Neural crest cell (in vitro differentiated cells): ENCODE measurements at places on chromosomes 12 and 14. TPM values are rescaled to one million over a fixed set of nuclear protein-coding genes. Genes with fewer than 3 reads are reported as not detected.

The CIROP gene
- total RNA-seq: not detected in 2 replicates

The SLC7A7 gene
- 0.54 and 0.64 TPM in 2 replicates for total RNA-seq

The BICDL1 gene
- 5.2 and 6.3 TPM in 2 replicates for total RNA-seq

The OTX2 gene
- 0.77 and 0.84 TPM in 2 replicates for total RNA-seq

The ANKRD33 gene
- not detected in 2 replicates for total RNA-seq

The LTB4R gene
- total RNA-seq: 4.7 and 5.3 TPM in 2 replicates

The PDZRN4 gene
- 1.8 and 2.5 TPM in 2 replicates for total RNA-seq

The POP5 gene
- 49.7 and 55.8 TPM in 2 replicates for total RNA-seq

The FAM186B gene
- total RNA-seq: 0.28 TPM in 1 of 2 replicates, not detected in the other

The C12orf54 gene
- not detected in 2 replicates for total RNA-seq

The USP44 gene
- 15.5 and 20.0 TPM in 2 replicates for total RNA-seq

The NDRG2 gene
- total RNA-seq: 13.7 and 17.4 TPM in 2 replicates

The CLEC4A gene
- not detected in 2 replicates for total RNA-seq

The TSHR gene
- total RNA-seq: not detected in 2 replicates

- no peaks in the 10 kb centered on the region for H3K27me3 ChIP-seq
- no peak overlapping the region for H3K4me3 ChIP-seq
- no peaks in the 10 kb centered on the region for H3K36me3 ChIP-seq
- peaks cover 7% of the 10 kb centered on the region for H3K4me1 ChIP-seq
Measured at GRCh38 chr12:88726806-88727720, 146.8 kb upstream of the KITLG start.

DNA sequence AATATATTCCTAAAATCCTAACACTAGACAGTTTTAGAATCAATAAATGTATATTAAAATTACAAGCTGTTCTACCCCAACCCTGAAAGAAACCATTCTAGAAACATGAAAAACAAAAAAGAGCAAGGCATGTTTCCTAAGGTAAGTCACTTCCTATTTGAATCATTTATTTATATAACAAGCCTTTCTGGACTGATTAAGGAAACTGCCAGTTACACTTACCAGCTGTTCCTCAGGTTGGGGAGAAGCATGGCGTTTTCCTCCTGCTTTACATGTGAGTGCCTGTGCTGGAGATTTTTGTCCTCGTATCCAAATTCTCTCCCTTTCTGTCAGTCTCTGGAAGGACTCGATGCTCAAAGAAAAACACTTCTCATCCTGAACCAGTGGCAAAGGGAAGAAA lies 183.3 kb downstream of the EFCAB11 start:
- H3K27me3 ChIP-seq: peaks cover 10% of the 10 kb centered on the region
- DNase-seq: no peak
- no peaks in the 10 kb centered on the region for H3K36me3 ChIP-seq
- peaks cover 15% of the 10 kb centered on the region for H3K4me1 ChIP-seq

DNA sequence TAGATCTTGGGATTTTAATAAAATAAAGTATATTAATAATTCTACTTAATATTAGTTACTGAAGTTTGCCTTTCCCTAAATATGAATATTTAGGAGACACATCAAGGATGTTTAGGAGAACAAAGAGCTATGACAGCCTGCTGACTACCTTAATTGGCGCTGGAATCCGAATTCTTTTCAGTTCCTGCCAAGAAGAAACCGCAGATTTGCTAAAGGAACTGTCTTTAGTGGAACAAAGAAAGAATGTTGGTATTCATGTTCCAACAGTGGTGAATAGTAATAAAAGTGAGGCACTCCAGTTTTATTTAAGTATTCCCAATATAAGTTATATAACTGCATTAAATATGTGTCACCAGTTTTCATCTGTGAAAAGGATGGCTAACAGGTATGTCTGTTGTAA lies 54.5 kb downstream of the MIS18BP1 start:
- H3K4me1 ChIP-seq: no peaks in the 10 kb centered on the region
- no peak overlapping the region for H3K4me3 ChIP-seq
- no peaks in the 10 kb centered on the region for H3K27me3 ChIP-seq
- H3K27ac ChIP-seq: no peak overlapping the region
- H3K36me3 ChIP-seq: peaks cover 9% of the 10 kb centered on the region

- peak overlapping the region; percentile 80 for H3K4me3 ChIP-seq
- H3K27ac ChIP-seq: no peak overlapping the region
- DNase-seq: no peak
- H3K4me1 ChIP-seq: peaks cover 47% of the 10 kb centered on the region
- H3K27me3 ChIP-seq: peaks cover 5% of the 10 kb centered on the region
- H3K36me3 ChIP-seq: no peaks in the 10 kb centered on the region
Measured at GRCh38 chr12:53324113-53324778, 2.8 kb upstream of the AAAS start.

DNA sequence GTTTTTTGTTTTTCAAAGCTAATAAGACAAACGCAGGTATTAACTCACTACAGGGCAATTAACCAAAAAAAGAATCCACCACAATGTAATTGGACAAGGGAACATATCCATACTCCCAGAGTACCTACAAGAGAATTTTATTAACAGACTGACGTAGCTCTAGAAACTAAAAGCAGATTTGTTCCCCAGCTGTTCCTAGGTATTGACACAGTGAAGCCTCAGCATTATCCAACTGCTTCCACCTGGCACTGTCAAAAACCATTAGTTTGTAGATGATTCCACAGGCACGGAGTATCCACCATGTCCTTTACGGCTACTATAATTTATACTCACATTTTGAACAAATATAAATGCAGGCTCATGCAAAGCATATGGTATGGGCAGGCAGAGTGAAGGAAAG lies 22.3 kb downstream of the PPM1H start:
- H3K27me3 ChIP-seq: peaks cover 2% of the 10 kb centered on the region
- H3K4me3 ChIP-seq: no peak overlapping the region
- H3K36me3 ChIP-seq: no peaks in the 10 kb centered on the region
- no peak for DNase-seq
- H3K27ac ChIP-seq: no peak overlapping the region

GRCh38 chr14:95381726-95382125 lies 62.0 kb upstream of the CLMN start:
- H3K27me3 ChIP-seq: peaks cover 7% of the 10 kb centered on the region
- peaks cover 11% of the 10 kb centered on the region for H3K4me1 ChIP-seq
- peaks cover 11% of the 10 kb centered on the region for H3K36me3 ChIP-seq
- no peak overlapping the region for H3K27ac ChIP-seq

- no peak overlapping the region for H3K27ac ChIP-seq
- no peak overlapping the region for H3K4me3 ChIP-seq
- H3K4me1 ChIP-seq: no peaks in the 10 kb centered on the region
Measured at GRCh38 chr12:121278169-121279070, 18.1 kb downstream of the CAMKK2 start.

- no peaks in the 10 kb centered on the region for H3K36me3 ChIP-seq
- no peaks in the 10 kb centered on the region for H3K27me3 ChIP-seq
- peaks cover 8% of the 10 kb centered on the region for H3K4me1 ChIP-seq
- DNase-seq: no peak
Measured at GRCh38 chr14:52283099-52283498, 15.6 kb downstream of the PTGDR start.

- H3K27me3 ChIP-seq: no peaks in the 10 kb centered on the region
- no peaks in the 10 kb centered on the region for H3K36me3 ChIP-seq
- DNase-seq: no peak
- H3K4me3 ChIP-seq: no peak overlapping the region
Measured at GRCh38 chr12:22039361-22039760, 6.7 kb upstream of the CMAS start.

GRCh38 chr12:4891866-4892265 lies 17.8 kb upstream of the KCNA1 start:
- peaks cover 88% of the 10 kb centered on the region for H3K27me3 ChIP-seq
- no peak overlapping the region for H3K27ac ChIP-seq
- no peaks in the 10 kb centered on the region for H3K36me3 ChIP-seq
- H3K4me3 ChIP-seq: no peak overlapping the region
- H3K4me1 ChIP-seq: no peaks in the 10 kb centered on the region

DNA sequence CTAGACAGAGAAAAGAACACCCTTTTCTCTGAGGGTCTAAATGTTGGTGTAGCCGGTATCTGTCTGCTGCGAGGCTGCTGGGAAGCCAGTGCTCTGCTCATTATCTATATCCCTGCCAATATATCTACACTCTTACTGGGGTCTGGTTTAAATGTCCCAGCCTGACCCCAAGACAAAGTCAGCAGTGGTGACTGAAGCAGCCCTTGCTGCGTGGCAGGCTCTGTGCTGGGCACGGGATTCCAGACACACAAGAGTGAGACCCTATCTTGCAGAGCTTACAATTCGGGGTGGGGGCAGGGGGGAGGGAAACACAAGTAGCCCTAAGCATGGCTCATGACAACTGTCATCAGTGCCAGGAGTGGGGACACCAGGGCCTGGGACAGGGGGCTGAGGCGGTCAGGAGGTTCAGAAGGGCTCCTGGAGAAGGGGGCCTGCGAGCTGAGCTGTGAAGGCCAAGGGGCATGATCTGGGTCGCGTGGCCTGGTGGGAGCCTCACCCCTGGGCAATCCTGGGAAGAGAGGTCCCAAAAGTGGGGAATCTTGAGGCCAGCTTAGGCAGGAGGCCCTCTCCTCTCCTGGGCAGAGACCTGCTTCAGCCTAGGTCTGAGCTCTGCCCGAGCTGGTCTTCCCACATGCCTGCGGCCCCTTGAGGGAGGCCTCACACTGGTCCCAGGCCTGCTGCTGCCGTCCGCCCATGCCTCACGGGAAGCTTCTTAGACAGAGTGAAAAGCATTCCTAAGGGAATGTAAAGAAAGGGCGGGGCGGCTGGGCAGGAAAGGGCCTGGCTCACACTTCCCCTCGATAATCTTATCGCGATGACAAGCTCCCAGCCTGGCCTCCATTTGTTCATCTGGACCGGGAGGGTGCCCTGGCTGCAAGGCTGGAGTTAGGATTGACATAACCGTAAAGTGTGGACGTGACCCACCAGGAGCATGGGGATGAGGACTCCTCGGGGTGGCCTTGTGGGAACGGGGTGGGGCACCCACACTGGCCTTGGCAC lies 7.3 kb upstream of the RCOR1 start:
- peak overlapping the region; percentile 43 for H3K27ac ChIP-seq
- no peaks in the 10 kb centered on the region for H3K27me3 ChIP-seq
- H3K4me3 ChIP-seq: peak overlapping the region; percentile 62
- H3K4me1 ChIP-seq: peaks cover 21% of the 10 kb centered on the region
- H3K36me3 ChIP-seq: no peaks in the 10 kb centered on the region

GRCh38 chr14:88194531-88194930 lies 128.5 kb downstream of the KCNK10 start:
- H3K4me1 ChIP-seq: peaks cover 50% of the 10 kb centered on the region
- peak overlapping the region; percentile 59 for H3K27ac ChIP-seq

DNA sequence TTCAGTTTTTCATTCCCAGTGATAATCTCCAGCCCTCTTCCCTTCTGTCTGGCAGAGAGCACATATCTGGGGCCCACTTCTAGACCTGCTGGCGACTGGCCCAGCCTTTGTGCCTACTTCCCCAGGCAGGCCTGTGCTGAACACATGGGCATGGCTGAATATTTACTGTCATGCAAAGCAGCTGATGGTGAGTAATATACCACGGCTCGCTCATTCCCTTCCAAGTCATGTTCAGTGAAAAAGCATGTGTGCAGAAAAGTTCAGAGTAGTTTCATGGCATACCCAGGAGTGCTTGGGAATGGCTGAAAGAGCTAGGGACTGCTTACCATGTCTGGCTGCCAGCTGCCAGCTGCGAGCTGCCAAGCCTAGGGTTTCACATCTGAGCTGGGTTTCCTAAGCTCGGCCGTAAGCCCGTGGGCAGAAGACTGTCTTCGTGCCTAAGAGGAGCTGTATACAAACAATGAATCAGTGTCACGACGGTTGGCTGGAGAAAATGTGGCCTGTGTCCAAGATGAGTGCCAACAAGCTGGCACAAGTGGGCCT lies 179.9 kb upstream of the PELI2 start:
- H3K4me3 ChIP-seq: no peak overlapping the region
- no peaks in the 10 kb centered on the region for H3K36me3 ChIP-seq
- no peaks in the 10 kb centered on the region for H3K27me3 ChIP-seq
- no peak for DNase-seq
- no peak overlapping the region for H3K27ac ChIP-seq
- peaks cover 6% of the 10 kb centered on the region for H3K4me1 ChIP-seq

DNA sequence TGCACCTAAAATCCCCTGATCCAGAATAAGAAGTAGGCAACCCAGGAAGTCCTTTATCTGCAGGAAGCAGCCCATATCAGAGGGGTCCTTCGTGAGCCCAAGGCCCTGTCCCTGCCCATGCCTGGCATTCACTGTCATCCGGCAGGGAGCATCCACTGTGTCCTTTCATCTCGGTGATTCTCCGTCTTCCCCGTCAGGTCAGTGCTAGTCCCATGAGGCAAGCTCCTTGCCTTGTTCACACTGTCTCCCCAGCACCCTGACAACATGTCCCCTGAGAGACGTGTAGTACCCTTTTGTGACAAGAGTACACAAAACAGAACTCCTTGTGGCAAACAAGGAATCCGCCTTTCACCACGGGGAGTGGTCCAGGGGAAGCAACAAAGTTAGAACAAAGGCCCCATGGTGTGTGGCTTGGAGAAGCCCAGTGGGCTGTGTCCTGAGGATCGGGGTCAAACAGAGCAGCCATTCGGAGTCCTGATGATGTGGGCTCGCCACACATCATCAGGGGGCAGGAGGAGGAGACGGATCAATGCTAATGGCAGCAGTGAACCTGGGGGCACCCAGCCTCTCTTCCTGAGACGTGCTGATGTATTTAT lies 112.1 kb downstream of the DICER1 start:
- H3K27ac ChIP-seq: peak overlapping the region; percentile 93
- no peaks in the 10 kb centered on the region for H3K36me3 ChIP-seq
- H3K27me3 ChIP-seq: peaks cover 6% of the 10 kb centered on the region
- H3K4me3 ChIP-seq: no peak overlapping the region

DNA sequence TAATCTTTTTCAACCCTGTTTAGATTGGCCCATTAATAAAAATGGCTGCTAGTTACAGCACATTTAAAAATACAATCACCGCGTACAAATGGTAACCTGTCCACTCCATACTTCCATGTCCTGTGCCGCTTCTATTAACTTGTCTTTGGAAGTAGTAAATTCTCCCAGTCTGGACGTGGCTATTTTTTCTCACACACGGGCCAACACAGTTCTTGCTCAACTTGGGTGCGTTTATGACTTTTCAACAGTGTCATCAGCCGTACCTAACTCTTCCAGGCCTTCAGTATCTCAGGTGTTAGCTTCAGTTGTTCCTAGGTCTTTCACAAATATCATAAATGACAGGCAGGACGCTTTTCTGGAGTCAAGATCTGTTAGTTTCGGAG lies 475 bp upstream of the PCNX1 start:
- peaks cover 43% of the 10 kb centered on the region for H3K4me1 ChIP-seq
- no peaks in the 10 kb centered on the region for H3K36me3 ChIP-seq

DNA sequence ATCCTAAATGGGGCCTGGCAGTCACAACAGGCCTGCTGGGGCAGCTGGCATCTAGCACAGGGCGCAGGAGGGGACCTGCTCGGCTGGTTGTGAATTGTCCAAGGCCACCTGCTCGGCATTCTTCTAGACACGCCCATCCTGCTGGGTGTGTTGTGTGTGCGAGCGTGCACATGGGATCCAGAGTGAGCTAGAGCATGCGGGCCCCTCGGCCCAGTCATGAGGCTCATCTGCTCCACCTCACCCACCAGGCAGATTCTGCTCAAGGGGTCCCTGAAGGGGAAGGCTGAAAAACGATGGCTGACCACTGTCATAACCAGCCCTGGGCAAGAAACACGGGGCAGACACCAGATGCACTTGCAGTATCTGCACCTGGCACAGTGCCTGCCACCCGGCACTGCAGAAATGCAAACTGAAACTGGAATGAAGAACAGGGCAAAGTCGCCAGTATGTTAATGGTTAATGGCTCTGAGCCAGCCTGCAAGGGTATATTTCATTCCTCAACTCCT lies 31.8 kb downstream of the MAX start:
- H3K36me3 ChIP-seq: peaks cover 9% of the 10 kb centered on the region
- H3K27me3 ChIP-seq: no peaks in the 10 kb centered on the region
- DNase-seq: no peak
- H3K27ac ChIP-seq: no peak overlapping the region
- no peak overlapping the region for H3K4me3 ChIP-seq
